ENCODE measurements at places on chromosomes 11 and 22.
A peak's percentile ranks its signal among the peaks of the same experiment; 100 is the strongest.

DNA sequence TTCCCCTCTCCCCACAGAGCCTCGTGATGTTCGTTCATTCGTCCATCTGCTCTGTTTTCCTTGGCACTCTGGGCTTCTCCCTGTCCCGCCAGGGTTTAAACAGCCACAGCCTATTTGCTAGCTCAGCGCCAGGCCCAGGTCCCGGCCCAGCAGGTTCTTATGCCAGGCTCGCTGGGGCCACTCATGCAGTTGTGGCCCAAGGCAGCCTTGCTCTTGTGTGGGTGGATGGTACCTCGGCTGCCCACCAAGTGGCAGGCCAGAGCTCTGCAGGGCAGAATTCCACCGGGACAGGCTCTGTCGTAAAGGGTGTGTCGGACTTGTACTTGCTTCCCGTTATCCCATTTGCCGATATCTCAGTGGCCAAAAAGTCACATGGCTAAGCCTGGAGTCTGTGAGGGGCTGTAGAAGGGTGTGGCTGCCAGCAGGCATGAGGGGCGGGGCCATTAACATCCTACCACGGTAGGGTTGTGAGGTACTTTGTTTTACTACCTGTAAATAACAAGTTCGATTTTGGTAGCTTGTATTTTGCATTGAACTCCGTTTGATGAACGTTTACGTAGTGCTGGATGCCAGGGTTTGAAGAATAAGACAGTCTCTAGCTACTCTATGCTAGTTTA is 7.9 kb downstream of the FAM118A start:
- DNase-seq = no peak

DNA sequence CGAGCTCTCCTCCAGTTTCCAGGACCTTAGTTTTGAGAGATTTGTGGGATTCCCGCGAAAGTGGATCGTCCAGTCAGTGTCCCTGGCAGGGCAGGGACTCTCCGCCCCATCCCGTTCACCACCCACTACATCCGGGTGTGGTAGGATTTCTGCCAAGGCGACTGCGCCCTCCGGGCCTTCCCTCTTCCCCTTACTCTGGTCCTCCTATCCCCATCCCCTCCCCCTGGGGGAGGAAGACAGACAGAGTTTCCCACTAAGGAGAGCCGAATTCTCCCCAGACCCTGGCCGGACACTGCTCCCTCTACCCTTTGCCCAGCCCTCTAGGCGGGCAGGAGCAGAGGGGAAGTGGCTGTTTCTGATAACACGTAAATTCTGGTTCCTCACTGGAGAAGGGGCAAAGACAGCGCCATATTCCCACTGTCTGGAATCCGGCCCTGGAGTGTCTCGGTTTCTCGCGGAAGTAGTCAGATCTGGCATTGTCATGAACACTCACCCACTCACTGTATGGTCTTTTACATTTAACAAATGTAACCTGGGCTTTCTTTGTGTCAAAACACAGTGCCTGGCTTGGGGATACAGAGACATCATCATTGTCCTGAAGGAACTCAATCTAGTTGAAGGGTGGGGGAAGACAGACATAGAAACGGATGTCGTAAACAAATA is 1.1 kb upstream of the NECTIN1 start:
- peak; percentile 40 for DNase-seq

GRCh38 chr11:110850846-110851245 is 138.6 kb upstream of the ARHGAP20 start:
- DNase-seq = no peak

- DNase-seq = peak; percentile 66
Observed at GRCh38 chr11:68956142-68956541, 24.6 kb downstream of the MRGPRD start.

GRCh38 chr11:65169164-65169641 is 830 bp upstream of the SPDYC start:
- peak; percentile 36 for DNase-seq

DNA sequence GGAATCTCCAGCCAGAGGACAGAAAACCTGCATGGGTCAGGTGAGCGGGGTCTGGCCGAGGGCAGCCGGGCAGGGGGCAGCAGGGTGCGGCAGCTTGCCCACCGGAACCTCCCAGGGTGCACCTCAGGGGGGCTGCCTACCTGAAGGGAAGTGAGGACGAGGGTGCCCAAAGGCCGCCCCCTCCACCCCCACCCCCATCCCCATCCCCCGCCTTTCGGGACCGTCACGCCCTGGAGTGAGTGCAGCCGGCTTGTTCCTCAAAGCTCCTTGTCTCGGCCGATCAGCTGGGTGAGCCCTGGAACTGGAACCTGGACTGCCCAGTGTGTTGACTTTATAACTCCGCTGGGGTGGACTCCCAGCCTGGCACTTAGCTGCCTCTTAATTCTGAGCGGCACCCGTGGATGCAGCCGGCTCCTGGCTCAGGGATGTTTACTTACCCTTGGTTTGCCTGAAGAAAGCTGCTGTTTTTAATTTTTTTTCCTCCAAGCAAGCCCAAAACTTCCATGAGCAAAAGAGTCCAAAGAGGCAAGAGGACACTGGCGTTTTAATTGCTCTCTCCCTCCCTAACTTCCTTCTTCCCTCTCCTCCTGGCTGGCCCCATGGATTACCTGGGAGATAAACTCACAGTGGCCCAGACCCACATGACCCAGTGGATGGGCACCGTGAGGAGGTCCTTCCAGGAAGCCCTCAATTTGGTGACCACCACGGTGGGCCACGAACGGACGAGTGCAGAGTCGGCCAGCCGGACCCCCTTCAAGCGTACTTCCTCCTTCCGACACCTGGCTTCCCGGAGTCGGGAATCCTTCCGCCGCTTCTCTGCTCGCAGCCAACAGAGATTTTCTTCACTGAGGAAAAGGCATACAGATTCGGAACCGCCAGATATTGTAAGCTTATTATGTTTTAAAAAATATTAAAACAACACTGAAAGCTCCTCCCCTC is 87.8 kb upstream of the CRYBB3 start:
- DNase-seq = no peak

DNA sequence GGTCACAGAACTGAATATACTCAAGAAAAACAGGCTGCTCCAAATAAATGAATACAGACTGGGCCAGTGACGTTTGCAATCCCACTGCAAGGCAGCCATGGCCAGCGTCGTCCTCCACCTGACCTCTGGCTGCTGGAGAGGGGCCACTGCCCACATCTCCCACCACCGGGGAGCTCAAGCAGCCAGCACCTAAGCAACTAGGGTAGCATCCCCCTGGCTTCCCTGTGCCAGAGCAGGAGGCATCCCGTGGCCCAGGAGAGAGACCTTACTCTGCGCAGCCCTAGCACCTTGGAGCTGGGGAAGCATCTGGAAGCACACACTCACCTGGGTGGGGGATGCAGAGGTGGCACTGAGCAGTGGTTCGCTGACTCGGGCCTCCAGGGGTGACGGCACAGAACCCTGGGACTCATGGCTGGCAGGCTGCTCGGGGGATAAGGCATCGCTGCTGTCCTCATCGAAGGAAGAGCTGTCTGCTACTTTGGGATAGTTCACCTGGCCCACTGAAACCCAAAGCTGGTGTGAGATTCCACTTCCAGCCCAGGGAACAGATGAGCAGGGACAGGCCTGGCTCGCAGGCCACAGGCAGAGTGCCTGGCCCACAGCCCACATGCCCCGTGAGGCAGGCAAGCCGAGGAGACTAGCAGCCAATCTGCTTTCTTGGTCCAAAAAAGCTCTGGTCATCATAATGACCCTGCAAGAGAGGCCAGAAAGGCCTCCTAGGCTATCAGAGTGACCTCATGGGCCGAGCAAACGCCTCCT is 53.7 kb downstream of the SGSM3 start:
- DNase-seq = no peak

- DNase-seq = peak; percentile 57
Observed at GRCh38 chr11:36702330-36703054, 104.5 kb upstream of the RAG2 start.

GRCh38 chr22:27638329-27639233 is 163.0 kb downstream of the MN1 start:
- DNase-seq = no peak

- DNase-seq = no peak
Observed at GRCh38 chr22:26648011-26648497, 9.3 kb upstream of the MIAT start.

GRCh38 chr11:118216621-118217481 is 8.0 kb downstream of the JAML start:
- peak; percentile 50 for DNase-seq

DNA sequence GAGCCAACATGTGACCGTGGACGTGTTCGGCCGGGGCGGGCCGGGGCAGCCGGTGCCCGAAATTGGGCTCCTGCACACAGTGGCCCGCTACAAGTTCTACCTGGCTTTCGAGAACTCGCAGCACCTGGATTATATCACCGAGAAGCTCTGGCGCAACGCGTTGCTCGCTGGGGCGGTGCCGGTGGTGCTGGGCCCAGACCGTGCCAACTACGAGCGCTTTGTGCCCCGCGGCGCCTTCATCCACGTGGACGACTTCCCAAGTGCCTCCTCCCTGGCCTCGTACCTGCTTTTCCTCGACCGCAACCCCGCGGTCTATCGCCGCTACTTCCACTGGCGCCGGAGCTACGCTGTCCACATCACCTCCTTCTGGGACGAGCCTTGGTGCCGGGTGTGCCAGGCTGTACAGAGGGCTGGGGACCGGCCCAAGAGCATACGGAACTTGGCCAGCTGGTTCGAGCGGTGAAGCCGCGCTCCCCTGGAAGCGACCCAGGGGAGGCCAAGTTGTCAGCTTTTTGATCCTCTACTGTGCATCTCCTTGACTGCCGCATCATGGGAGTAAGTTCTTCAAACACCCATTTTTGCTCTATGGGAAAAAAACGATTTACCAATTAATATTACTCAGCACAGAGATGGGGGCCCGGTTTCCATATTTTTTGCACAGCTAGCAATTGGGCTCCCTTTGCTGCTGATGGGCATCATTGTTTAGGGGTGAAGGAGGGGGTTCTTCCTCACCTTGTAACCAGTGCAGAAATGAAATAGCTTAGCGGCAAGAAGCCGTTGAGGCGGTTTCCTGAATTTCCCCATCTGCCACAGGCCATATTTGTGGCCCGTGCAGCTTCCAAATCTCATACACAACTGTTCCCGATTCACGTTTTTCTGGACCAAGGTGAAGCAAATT is 1.8 kb downstream of the FUT4 start:
- DNase-seq = no peak

GRCh38 chr11:130819625-130820024 is 96.7 kb downstream of the SNX19 start:
- DNase-seq = no peak

GRCh38 chr22:16721961-16722360 is 103.2 kb downstream of the XKR3 start:
- no peak for DNase-seq

DNA sequence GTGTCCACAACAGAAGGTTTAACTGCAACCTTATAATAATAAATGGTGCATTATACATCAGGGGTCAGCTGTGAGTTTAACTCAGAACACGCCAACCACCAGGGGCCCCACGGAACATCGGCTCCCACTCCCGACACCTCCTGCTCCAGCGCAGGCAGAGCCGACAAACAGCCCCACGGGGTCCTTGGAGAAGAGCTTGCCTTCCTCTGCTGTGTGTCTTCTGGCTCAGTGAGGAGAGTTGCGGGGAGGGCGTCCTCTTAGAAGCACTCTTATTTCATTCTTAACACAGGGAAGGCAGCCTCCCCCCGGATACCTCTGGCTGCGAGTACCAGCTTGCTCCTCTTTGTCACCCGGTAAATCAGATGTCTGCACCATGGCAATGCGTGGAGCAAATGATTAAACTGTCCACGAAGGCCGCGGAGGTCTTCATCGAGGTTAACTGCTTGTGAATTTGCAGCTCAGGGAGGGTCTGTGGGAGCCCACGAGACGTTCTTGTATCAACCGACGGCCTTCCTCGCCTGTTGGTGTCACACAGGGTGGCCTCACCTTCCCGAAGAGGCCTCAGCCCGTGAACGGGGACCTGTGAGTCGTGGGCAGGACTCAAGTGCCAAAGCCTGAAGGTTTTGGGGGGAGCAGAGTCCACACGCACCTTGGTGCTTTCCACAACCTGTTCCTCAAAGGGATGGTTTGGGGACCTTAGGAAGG is 464.0 kb downstream of the BRD1 start:
- DNase-seq = no peak

GRCh38 chr11:35088676-35089075 is 50.3 kb upstream of the CD44 start:
- DNase-seq = no peak

DNA sequence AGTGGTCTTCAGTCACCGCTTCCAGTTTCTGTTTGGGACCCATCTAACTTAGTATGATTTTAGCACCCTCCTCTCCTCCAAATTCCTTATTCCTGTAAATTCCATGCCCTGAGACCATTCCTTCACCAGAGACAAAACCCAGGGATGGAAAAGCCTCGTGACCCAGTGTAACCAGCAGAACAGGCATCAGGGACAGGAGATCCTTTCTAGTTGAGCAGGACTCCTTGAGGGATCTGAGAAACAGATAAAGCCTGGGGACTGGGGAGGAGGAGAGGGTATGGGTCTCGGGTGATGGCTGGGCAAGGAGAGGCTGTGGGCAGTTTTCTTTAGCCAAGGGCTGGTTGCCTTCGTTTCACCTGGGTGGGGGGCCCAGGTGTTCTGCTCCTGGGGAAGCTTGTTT is 40.9 kb downstream of the TEAD1 start:
- no peak for DNase-seq

- DNase-seq = no peak
Observed at GRCh38 chr11:67649634-67650510, 658 bp downstream of the ACY3 start.

DNA sequence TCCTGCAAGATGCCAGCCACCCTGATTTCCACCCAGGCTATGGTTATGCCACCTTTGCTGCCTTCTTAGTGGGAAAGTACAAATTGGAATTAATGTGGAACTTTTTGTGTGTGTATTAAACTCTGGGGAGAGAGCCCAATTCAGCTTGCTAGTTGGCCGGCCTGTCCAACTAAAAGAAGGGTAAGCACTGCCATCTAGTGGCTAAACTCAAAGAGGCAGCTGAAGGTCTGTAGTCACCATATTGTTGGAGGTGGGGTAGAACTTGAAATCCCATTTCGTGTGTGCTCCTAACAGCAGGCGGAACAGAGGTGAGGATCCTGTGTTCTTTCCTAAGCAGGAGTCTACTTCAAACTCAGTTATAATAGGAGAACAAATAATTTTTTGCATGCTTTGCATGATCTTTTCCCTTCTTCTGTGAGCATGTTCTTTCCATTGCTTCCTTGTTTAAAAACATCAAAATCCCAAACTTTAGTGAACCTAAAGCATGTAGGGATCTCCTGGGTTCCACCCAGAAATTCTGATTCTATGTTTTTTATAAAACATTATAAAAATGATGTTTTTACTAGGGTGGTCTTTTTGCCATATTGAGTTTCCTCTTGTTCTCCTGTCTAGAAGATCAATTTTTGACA is 138.8 kb upstream of the SORL1-AS1 start:
- DNase-seq = peak; percentile 73

- no peak for DNase-seq
Observed at GRCh38 chr11:30107899-30108298, 91.1 kb upstream of the KCNA4 start.

GRCh38 chr11:35563484-35564244 is 38.2 kb upstream of the PAMR1 start:
- no peak for DNase-seq

GRCh38 chr11:65553301-65554001 is 4.7 kb downstream of the LTBP3 start:
- no peak for DNase-seq

DNA sequence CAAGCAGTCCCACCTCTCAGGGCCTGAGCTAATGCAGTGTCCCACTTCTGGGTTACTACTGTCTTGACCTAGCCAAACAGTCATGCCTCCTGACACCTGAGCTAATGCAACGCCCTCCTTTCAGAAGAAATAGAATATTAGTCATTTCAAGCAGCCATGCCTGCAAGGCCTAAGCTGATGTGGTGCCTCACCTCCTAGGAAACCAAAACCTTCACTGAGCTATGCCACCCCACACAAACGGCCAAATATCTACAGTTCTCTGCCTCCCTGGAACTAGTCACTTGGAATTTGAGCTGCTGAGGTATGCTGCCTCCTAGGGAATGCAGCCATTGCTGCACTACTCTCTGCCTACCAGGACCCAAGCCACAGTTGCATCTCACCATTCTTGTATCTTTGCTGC is 8.3 kb upstream of the MS4A6E start:
- DNase-seq = no peak
